ENCODE measurements at places on chromosomes 2 and 18. TPM values are rescaled to one million over a fixed set of nuclear protein-coding genes. Genes with fewer than 3 reads are reported as not detected.

ASB18 gene
- total RNA-seq = not detected

VRK2 gene
- 10.3 TPM for total RNA-seq

EIF2B4 gene
- total RNA-seq = 47.0 TPM

DNA sequence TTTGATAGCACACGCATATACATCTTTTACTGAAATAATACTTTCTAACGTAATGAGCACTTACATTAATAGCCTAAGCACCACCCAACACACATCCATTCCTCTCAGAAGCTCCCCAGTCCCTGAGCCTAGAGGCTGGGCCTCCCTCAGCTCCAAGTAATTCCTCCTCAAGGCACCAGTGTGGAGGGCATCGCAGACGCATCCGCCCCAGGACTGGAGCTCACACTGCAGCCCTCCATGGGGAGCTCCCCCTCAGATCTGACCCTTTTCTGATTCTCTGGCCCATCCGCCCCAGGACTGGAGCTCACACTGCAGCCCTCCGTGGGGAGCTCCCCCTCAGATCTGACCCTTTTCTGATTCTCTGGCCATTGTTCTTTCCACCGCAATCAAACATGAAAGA lies 60.4 kb upstream of the SNTG2 start:
- no peak overlapping the region for H3K4me3 ChIP-seq
- H3K4me1 ChIP-seq = no peaks in the 10 kb centered on the region
- H3K27ac ChIP-seq = no peak overlapping the region
- no peaks in the 10 kb centered on the region for H3K36me3 ChIP-seq
- DNase-seq = no peak
- no peaks in the 10 kb centered on the region for H3K27me3 ChIP-seq

PLCD4 gene
- 3.6 TPM for total RNA-seq

DNA sequence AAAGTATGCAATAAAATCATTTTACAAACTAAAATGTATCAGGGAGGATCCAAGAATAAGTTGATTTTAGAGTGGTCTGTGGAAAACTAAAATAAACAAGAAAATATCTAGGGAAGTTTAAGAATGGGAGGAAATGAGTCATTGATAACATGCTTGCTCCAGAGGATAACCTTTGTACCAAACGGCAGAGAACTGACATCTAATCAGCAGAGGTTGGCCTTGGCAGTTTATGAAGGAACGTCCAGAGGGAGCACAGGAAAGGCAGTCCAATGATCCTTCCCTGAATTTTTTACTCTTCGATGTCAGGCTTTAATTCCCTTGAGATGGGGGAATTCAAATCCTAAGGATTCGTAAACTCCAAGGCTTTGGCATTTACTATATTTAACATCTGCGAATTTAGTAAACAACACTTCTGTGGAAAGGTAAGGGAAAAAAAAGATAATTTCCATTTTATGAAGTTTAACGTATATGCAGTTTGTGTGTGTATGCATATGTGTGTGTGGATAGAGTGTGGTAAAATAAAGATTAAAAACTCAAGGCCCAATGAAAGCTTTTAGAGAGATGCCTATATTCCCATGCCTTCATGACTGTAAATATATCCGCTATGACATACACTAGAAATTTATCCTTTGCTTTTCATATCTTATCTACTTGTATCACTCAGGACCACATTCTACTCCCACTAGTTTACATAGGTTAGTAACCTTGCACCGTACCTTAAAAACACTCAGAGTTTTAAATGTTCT lies 8.7 kb upstream of the INPP1 start:
- no peaks in the 10 kb centered on the region for H3K27me3 ChIP-seq
- H3K4me3 ChIP-seq = no peak overlapping the region
- DNase-seq = no peak
- H3K4me1 ChIP-seq = no peaks in the 10 kb centered on the region

CSRNP3 gene
- 10.5 TPM for total RNA-seq

GRCh38 chr18:834082-834720 lies 22.2 kb upstream of the YES1 start:
- no peaks in the 10 kb centered on the region for H3K36me3 ChIP-seq
- H3K27me3 ChIP-seq = no peaks in the 10 kb centered on the region
- H3K4me1 ChIP-seq = no peaks in the 10 kb centered on the region
- no peak overlapping the region for H3K27ac ChIP-seq
- no peak for DNase-seq
- H3K4me3 ChIP-seq = no peak overlapping the region

DNA sequence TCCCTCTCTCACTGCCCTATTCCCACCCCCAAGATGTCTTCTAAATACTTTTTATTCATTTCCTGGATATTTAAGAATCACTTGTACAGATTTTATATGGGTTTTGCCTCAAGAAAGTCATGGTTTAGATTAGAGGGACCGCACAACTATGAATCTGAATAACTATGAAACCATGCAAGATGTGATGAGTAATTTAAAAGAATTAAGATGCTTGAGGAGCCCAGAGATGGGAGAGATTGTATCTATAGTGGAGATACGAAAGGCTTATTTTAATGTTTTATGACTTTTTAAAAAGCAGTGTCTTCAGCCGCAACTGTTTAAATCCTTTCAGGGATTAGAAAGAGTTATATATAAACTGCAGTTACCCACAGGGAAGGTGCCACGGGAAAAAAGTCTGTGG lies 324.1 kb downstream of the LPIN1 start:
- no peak overlapping the region for H3K27ac ChIP-seq
- no peak for DNase-seq
- H3K4me1 ChIP-seq = no peaks in the 10 kb centered on the region
- no peak overlapping the region for H3K4me3 ChIP-seq
- no peaks in the 10 kb centered on the region for H3K36me3 ChIP-seq
- no peaks in the 10 kb centered on the region for H3K27me3 ChIP-seq

GRCh38 chr2:98896944-98897343 lies 39.1 kb downstream of the CRACDL start:
- no peak overlapping the region for H3K27ac ChIP-seq
- no peak overlapping the region for H3K4me3 ChIP-seq
- DNase-seq = no peak
- H3K4me1 ChIP-seq = no peaks in the 10 kb centered on the region

GRCh38 chr18:36187193-36187825 lies at the start of gene MOCOS:
MOCOS (plus strand) TSS chr18:36187497; CDS start chr18:36187540, 43 bp downstream.
- peak; percentile 53 for DNase-seq
- H3K4me3 ChIP-seq = peak within 1 kb of the TSS; percentile 81
- no peaks in the 10 kb centered on the region for H3K36me3 ChIP-seq
- peaks cover 9% of the 10 kb centered on the region for H3K4me1 ChIP-seq
- no peaks in the 10 kb centered on the region for H3K27me3 ChIP-seq

- H3K27me3 ChIP-seq = no peaks in the 10 kb centered on the region
- no peak for DNase-seq
- no peaks in the 10 kb centered on the region for H3K4me1 ChIP-seq
Measured at GRCh38 chr2:216911886-216912285, 52.0 kb upstream of the TNP1 start.

GRCh38 chr18:13290856-13291271 lies 72.3 kb downstream of the LDLRAD4 start:
- H3K4me3 ChIP-seq = no peak overlapping the region
- no peaks in the 10 kb centered on the region for H3K36me3 ChIP-seq
- H3K27ac ChIP-seq = no peak overlapping the region

- no peaks in the 10 kb centered on the region for H3K27me3 ChIP-seq
- no peaks in the 10 kb centered on the region for H3K36me3 ChIP-seq
- DNase-seq = peak; percentile 51
- no peak overlapping the region for H3K27ac ChIP-seq
Measured at GRCh38 chr2:6780765-6781274, 84.9 kb downstream of the CMPK2 start.

SMPD4 gene
- total RNA-seq = 83.3 TPM

Measured in Peyer's patch (tissue), 4 donors.